ENCODE measurements at places on chromosomes 3 and 15.

GRCh38 chr3:72520690-72521308 is 327.4 kb downstream of the SHQ1 start:
- DNase-seq: no peak

DNA sequence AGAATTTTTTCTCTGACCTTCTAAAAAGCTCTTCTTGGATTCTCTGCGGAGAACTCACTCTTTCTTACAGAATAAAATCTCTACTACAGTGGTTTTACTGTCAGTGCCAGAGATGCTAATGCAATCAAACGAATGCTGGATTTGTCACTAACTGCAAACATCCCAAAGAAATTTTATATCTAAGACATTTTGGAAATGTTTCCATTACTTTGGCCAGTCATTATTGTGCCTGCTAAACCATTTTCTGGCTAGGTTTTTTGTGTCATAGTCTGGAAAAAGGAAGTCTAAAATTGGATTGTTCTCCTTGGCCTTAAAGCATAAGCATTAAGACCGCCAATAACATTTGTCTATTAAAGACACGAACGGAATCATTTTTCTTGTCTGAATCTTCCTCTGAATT is 54.0 kb downstream of the PLOD2 start:
- DNase-seq: no peak

DNA sequence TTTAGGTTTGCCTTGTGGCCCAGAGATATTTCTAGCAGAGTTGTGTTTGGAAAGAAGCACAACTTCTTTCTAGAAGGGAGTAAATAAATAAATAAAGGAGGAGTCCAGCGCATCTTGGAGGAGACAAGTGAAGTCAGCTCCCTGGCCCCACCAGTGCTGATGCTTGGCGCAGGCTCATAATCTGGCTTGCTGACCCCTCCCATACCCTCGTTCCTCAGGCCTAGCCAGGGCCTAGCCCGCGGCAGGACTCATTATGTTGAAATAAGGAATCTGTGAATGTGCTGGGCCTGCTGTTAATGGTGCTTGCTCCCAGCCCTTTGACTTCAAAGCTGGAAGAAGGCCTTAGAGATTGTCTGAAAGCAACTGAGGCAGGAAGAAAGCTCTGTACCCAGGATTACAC is 3.1 kb downstream of the ZNF710 start:
- no peak for DNase-seq

- DNase-seq: no peak
Observed at GRCh38 chr15:36691579-36692357, 112.3 kb downstream of the CDIN1 start.

DNA sequence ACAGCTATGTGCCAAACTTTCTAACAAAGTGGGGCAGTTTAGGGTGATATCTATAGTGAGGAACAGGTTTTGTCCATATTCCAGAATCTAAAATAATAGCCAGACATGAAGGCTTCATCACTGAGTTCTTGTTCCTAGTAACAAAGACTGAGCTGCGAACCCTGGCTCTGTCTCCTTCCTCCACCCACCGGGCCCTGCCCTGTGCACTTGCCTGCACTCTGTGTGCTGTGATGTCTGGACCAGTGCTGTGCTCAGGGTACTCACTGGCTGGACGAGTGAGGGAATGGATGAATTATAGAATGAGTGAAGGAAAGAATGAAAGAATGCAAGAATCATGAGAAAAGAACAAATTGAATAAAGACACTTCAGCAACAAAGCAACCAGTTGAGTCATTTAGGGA is 8.9 kb upstream of the NMNAT3 start:
- DNase-seq: no peak

GRCh38 chr3:10779293-10779805 is 36.7 kb upstream of the SLC6A11 start:
- no peak for DNase-seq

DNA sequence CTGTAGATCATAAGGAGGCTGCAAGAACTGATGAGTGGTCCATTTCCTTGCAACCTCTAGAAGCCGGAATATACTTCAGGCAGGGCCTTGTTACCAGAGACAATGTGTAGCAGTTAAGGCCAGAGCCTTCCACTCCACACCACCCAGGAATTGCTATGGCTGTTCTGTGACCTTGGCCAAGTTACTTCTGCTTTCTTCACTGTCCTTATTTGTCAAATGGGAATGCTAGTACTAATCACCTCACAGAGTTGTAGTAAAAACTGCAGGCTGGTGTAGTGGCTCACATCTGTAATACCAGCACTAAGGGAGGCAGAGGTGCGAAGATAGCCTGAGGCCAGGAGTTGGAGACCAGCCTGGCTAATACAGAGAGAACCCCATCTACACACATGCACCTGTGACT is 28.7 kb upstream of the RPN1 start:
- no peak for DNase-seq

DNA sequence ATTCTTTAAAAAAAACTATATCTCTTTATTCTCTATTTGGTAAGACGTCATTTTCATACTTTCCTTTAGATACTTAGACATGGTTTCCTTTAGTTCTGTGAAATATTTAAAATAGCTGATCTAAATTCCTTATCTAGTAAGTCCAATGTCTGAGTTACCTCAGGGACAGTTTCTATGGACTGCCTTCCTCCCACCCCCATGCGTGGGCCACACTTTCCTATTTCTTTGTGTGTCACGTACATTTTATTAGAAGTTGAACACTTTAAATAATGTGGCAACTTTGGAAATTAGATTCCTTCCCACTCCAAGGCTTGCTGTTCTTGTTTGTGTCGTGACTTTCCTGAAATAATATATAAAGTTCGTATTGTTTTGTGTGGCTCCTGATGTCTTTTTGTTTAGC is 260.7 kb downstream of the EDEM1 start:
- DNase-seq: no peak

DNA sequence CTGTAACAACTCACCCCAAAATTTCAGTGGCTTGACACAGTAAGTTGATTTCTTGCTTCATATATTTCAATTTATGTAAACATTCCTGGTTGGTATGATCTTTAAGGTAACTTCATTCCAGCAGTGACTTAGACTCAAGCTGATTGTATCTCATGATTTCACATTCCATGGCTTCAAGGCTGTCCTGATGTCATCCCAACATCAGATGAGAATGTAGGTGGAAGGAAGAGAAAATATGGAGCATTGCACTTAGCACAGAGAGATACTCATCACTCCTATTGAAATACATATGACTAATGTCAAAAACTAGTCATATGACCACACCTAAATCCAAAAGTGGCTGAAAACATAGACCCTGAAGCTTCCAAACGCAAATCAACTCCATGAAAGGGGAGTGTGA is 793.8 kb downstream of the TBL1XR1 start:
- no peak for DNase-seq

DNA sequence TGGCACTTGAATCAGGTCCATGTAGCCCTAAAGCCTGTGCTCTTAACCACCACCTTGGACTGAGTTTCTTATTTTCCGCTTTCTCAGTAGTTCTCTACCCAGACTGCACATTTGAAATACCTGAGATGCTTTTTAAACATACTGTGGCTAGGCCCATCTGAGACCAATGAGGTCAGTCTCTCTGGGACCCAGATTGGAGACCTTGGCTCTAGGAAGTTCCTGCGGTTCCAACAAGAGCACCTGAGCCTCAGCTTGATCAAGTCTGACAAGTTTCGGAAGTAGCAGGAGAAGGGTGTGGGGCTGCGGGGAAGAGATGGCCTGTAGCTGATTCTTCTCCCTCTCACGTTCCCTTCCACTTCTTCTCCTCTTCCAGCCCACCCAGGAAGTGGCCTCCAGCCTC is 11.5 kb upstream of the TSEN2 start:
- no peak for DNase-seq

DNA sequence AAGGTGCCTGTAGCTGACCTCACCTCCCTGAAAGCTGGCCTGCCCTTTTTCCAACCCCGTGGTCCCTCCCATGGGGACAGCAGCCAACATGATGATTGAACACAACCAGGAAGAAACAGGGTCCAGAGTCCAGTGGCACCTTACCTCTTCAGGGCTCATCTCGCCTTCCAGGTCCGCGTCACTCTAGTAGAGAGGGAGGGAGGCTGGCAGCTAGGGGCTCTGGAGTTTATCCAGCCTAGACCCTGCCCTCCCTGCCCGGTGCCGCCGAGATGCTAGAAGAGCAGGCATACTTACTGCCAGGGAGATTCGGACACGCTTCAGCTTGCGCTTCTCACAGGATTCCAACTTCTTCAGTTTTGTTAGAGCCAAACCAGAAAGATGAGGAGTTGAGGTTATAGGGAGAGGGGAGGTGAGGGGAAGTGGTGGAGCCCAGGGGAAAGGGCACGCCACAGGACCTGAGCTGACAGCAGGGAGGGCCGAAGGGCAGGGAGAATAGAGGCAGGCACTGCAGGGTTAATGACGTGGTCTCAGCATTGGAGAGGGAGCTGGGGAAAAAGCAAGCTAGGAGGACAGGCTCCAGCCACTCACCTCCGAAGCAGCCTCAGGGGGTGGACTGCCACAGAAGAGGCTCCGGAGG is 9.1 kb downstream of the CLCN2 start:
- DNase-seq: no peak

DNA sequence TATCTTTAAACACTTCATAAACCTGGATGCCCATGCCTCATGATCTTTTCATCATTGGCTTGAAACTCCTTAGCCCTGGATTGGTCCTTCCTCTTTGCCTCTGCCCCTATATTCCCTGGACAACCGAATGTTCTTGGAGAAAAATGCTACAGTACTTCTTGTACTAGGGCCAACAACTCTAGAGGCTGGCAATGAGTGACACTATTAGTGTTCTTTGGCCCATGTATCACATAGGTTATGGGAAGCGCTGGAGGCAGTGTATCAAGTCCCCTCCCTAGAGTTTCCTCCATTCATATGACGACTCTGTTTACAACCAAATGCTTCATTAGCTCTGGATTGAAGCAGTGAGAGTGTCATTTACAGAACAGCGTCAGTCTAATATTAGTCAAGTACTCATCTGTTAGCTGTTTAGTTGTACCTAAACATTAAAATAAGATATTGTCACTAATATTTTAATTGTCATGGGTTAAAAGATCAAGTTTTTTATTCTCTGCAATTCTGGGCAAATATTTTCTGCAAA is 66.4 kb upstream of the MYO5C start:
- DNase-seq: no peak

DNA sequence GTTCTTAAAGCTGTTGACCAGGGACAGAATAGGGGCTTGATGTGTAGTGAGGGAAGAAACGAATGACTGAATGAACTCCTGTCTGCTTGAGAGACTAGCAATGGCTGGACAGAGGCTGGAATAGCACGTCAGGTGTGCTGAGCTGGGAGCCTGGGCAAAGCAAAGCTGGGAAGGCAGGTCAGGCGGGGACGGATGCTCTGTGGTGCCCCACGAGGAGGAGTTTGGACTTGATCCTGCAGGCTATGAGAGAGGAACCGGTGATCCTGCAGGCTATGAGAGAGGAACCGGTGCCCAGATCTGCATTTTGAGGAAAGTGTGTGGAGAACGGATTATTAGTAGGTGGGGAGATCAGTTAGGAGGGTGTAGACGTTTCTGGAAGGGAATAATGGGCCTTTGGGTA is 31.3 kb upstream of the PSTPIP1 start:
- no peak for DNase-seq

DNA sequence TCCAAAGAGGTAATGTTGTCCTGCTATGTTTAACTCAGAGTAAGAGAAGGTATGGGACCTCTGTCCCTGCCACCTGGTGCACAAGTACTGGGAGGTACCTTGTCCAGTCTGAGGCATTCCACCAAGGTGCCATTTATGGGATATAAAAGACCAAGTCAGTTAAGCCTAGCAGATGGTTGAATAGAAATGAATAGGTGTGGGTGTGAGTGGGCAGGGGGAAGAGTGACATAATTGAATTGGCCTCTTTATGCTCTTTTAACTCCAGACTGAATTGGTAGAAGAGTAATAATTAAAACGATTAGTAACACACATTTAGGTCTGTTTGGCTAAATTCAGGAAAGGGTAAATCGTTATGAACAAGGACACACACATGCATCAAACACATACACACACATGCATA is 562 bp downstream of the ADGRG7 start:
- no peak for DNase-seq
